Dorsolateral prefrontal cortex (tissue), 122 donors: ENCODE measurements at places on chromosomes 1 and 21.

GRCh38 chr1:58529284-58529683 is 17.2 kb downstream of the OMA1 start:
- DNase-seq = no peak

DNA sequence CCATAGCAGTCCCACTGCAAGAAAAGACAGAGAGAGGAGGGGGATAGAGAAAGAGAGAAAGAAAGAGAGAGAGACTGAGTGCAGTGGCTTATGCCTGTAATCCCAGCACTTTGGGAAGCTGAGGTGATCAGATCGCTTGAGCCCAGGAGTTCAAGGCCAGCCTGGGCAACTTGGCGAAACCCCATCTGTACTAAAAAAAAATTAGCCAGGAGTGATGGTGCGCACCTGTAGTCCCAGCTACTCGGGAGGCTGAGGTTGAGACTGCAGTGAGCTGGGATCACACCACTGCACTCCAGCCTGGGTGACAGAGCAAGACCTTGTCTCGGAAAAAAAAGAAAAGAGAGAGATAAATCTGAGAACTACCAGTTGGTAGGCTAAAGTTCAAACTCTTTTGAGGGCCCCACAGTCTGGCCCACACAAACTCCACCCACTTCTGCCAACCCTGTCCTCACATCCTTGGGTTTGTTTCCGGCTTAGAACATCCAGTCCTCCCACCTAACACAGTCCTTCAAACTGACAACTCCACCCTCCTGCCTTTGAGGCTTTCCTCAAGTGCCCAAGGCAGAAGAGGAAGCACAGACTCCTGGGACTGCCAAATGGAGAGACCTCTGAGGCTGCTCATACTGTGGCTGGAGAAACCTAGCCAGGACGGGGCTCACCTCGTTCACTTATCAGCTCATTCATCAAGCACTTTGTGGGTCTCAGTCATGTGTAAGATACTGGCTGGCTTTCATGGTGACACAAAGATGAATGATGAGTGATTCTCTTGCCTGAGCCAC is 20.1 kb downstream of the TFAP2E start:
- DNase-seq = no peak

- no peak for DNase-seq
Observed at GRCh38 chr1:43949678-43950077, 2.9 kb downstream of the IPO13 start.

GRCh38 chr1:154353966-154354365 is 28.6 kb downstream of the ATP8B2 start:
- no peak for DNase-seq

GRCh38 chr21:40187946-40188654 is 320.9 kb downstream of the PCP4 start:
- DNase-seq = no peak

GRCh38 chr1:182601913-182602312 is 2.3 kb downstream of the RGS16 start:
- no peak for DNase-seq

DNA sequence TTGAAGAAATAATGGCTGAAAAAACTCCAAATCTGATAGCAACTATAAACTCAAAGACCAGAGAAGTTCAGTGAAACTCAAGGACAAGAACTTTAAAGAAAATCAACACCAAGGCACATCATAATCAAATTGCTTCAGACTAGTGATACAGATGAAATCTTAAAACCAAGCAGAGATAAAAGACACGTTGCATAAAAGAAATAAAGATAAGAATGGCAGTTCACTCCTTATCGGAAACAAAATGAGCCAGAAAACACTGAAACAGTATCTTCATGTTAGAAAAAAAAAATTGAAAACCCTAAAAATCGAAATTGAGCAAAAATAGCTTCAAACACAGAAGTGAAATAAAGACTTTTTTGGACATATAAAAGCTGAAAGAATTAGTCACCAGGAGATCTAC is 4.6 kb upstream of the RAB4A start:
- DNase-seq = no peak

DNA sequence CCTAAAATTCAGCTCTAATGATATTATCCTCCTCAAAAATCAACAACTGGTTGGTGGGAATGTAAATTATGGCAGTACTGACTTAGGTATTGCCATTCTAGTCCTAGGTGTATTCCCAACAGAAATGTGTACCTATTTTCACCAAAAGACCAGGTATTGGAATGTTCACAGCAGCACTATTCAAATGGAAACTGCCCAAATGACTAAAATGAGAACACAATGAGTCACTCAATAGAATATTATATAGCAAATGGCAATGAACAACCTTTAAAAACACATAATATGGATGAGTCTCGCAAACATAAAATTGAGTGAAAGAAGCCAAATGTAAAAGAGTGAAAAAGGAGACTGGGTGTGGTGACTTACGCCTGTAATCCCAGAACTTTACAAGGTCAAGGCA is 44.9 kb downstream of the GADD45A start:
- DNase-seq = no peak

DNA sequence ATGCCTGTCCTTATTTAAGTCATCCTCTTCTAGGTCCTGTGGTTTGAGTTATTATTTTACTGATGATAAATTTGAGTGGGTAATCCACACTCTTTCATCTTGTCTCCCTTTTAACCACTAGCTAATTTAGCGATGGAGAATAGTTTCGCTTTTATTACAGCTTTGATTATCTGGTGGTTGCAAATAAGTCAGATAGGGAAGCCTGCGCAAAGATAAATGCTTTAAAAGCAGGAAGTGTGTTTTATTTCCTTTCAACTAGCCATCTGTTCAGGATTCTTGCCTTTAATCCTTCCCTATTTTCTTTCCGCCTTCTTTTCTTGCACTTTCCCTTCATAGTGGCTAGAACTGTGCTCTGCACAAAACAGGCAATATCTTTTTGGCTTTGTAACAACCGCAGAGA is 129.0 kb downstream of the TGFB2 start:
- DNase-seq = no peak
